Breast epithelium (tissue), 4 donors: ENCODE measurements at places on chromosomes 7 and 10. TPM values are rescaled to one million over a fixed set of nuclear protein-coding genes. Genes with fewer than 3 reads are reported as not detected.
A peak's percentile ranks its signal among the peaks of the same experiment; 100 is the strongest.

DNA sequence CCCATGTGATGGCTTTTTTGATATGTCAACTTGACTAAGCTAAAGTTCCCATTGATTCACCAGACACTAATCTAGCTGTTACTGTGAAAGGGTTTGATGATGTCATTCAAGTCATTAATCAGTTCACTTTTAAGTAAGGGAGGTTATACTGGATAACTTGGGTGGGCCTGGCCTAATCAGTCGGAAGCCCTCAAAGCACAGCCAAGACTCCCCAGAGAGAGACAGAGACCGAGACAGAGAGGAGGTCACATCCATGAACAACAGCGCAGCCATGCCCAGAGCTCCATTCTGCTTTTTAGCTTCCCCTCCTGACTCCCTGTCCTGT lies 103.4 kb downstream of the TRIL start:
- DNase-seq = no peak

The AKR1C4 gene
- total RNA-seq = not detected

GRCh38 chr7:37784015-37784414 lies 64.4 kb upstream of the NME8 start:
- no peak for DNase-seq

GRCh38 chr10:59711871-59712494 lies 2.3 kb upstream of the SLC16A9 start:
- DNase-seq = no peak

- no peak for DNase-seq
Measured at GRCh38 chr10:23358357-23358756, 13.8 kb upstream of the C10orf67 start.

GRCh38 chr7:37369906-37370305 lies 78.8 kb downstream of the ELMO1 start:
- DNase-seq = no peak

- no peak for DNase-seq
Measured at GRCh38 chr10:12969951-12970350, 31.6 kb downstream of the CCDC3 start.

The IFIT2 gene
- 3.5 TPM for total RNA-seq

DNA sequence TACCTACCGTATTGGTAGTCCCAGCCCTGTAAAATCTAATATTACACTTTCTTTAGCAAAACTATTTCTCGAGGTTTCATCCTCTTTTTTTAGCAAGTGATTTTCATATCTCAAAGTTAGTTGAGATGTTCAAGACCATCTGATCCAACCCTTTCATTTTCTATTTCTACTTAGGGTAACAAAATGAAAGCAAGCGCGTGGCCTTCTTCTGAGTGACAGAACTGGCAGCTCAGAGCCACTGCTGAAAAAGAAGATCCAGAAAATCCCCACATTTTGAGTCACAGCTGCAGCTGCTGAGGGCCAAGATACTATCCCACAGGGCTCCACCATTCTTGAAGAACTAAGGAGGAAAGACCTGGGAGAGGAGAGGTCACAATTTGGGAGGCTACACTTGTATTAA lies 24.8 kb upstream of the ZNF800 start:
- DNase-seq = no peak

DNA sequence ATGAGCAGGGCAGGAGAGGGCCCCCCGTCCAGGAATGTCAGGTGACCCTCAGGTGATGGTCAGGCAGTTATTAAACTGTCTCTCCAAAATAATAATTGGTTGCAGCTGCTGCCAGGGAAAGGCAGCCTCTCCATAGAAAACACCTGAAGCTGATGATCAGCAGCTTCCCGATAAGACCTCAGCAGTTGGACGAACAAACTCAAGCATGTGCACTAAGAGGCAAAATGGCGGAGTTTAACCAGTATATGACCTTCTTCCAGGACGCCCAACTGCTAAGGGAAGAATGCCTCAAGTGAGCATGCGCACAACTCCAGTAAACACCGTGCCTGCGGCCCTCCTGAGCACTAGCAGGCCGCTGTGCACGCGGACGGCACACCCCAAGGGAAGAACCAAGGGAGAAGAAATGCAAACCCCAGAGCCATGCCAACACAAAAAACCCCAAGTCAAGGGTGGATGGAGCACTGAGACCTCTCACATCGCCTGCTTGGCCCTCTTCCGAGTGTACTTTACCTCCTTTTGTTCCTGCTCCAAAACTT lies 38.9 kb upstream of the ADARB2 start:
- DNase-seq = no peak

The SLC35B4 gene
- 8.5 TPM for total RNA-seq

- no peak for DNase-seq
Measured at GRCh38 chr7:117041007-117041406, 87.7 kb downstream of the ST7 start.

DNA sequence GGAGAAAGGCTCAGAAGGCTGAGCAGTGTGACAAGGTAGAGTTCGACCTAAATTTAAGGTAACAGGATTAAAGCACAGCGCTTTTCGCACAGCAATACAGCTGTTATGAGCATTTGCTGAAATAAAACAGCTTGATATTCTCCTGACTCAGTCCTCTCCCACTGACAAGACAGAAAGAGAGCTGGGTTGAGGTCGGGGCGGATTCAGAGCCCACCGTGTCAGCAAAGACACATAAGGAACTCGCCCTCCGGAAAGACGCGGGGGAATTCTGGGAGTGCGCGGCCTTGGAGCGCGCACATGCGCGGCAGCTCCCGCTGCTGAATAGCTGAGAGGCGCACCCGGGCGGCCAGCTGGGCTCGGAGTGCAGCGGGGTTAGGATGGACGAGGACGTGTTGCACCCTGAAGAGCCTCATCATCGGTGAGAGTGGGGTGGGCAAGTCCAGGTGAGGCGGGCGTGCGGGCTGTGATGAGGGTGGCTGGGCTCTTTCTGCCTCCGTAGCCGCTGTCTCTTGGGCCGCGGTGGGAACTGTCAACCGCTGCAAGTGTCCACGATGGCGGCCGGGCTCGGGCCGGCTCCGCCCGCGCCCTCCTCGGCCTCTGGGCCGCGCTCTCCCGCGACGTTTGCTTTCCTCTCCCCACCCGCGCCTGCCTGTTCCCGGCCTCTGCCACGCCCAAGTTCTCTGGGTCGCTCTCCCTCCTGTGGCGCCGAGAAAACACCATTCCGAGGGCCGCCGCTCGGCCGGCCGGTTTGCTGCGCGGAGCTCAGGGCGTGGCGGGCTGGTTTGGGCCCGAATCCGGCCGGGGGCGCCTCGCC lies 120.6 kb downstream of the LYZL1 start:
- DNase-seq = peak; percentile 74

DNA sequence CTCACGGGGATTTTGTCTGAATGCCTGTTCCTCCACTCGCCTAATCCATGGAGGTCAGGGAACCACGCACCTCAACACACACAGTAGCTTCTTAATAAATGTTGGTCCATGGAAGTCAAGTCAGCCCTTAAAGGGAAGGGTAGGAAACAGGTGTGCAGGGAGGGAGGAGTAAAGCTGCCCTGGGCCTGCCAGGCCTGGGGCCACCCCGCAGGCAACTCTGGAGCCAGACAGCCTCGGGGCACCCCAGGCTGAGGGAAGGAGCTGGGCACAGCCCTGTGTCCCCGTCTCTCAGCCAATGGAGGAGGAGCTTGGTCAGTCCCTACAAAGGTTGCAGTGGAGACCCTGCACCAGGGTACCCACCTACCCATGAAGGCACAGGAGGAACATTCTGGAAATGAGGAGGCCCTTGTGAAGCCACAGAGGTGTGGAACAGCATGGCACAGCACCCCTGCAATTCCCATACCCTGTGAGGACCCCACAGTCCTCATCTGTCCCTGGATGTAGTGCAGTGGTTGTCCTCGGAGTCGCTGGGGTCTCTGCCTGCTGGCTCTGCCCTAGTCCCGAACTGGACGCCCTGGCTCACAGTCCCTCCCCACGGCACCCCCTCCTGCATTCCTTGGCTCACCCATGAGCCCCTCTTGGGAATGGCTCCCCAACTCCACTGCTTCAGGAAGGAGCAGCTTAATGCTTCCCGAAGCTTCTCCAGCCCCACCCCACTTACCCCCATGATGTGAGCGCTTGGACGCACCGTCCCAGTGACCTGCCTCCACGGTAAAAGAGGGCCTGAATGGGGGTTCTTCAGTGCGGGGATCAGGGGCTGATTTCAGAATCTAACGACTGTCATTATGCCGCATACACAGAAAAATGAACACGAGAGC lies 79.2 kb upstream of the INSIG1 start:
- no peak for DNase-seq

DNA sequence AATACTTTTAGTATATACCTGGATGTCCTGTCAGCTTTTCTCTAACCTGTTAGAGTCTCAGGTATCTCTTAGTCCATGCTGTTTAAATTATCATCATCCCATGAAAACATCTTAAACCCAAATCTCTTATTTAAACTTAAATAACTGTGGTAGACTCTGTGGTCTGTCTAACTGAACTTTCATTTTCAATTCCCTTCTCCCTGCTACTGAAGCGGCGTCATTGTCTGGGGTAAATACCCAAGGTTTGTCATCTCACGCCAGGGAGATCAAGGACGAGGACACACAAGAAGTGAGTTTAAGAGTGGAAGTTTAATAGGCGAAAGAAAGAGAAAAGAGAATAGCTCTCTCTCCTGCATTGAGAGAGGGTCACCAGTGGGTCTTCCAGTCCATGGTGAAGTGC lies 804.4 kb upstream of the CELF2 start:
- DNase-seq = no peak

- DNase-seq = peak; percentile 5
Measured at GRCh38 chr10:42941790-42942189, 135.1 kb upstream of the RET start.

The PKD2L1 gene
- total RNA-seq = not detected

The SHH gene
- not detected for total RNA-seq

DNA sequence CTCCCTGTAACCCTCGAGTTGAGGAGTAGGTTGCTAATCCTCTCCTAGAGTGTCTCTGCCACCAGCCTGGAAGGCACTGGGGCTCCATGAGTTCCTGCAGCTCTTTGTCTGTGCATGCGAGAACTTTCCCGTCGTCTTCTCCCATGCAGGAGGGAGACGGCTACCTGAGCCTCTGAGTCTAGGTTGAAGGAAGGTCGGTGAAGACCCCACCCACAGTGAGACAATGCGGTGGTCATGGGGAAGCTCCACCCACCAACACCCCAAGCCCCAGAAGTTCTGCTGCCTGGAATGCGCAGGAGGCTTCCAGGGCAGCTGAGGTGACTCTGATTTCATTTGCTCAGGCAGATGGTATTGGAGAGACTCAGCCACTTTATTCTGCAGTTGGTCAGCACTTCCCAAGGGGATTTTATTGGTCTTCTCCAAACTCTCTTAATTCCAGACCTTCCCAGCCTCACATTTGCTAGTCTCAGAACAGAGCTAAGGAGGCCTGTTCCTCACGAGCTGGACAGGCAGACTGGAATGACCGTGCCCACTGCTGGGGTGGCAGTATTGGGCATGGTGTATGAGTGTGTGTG lies 36.5 kb downstream of the PTPRE start:
- no peak for DNase-seq

DNA sequence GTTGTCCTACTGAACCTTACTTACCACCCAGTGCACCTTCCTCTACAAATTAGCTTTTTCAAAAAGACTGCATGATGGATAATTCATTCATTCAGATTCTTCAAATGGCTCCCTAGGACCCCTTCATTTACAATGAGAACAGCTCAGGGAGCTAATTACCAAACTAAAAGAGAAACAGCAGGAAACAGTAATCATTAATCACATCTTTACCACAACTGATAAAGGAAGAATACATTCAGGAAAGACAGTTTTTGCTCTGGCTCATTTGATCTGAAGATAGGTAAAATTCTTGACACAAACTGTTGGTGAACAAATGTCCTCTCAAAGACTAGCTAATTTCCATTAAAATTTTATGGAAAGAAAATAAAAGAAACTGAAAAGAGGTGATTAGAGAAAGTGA lies 1652.7 kb upstream of the LRRTM3 start:
- no peak for DNase-seq

The AQP1 gene
- 132 TPM for total RNA-seq

GRCh38 chr10:70890917-70891431 lies 2.6 kb upstream of the PCBD1 start:
- DNase-seq = no peak

DNA sequence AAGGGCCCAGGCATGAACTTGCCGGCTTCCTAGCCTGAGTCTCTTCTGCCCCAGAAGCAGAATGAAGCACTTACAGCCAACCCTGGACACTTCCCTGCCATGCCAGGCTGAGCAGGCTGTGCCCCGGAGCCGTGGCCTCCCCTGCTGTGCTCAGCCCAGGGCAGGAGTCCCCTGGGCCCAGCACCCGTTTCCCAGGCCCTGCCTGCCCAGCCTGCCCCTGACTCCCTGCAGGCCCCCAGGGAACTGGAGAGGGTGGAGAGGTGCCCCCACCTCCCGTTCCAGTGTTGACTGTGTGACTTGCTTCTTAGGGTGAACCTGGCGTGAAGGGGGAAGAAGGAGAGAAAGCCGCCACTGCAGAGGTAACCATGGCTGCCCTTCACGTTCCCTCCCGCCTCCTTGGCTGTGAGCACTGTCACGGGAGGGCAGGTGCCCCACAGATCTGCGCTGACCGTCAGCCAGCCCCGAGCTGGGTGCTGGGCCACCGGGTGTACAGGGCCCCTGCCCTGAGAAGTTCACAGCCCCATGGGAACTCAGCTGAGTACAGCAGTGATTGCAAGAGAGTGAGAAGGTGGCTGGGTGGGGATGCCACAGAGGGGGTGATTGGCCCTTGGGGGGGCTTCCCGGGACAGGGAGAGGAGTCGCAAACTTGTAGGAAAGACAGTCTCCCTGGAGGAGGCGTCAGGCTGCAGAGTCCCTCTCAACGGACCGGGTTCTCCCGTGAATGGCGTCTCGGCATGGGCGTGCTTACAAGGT lies 75.9 kb downstream of the MYL10 start:
- DNase-seq = peak; percentile 36

- DNase-seq = no peak
Measured at GRCh38 chr7:1123715-1124114, 35.8 kb downstream of the GPER1 start.

GRCh38 chr7:117698018-117698417 lies 175.2 kb downstream of the CTTNBP2 start:
- no peak for DNase-seq

The GPR85 gene
- total RNA-seq = 1.6 TPM

DNA sequence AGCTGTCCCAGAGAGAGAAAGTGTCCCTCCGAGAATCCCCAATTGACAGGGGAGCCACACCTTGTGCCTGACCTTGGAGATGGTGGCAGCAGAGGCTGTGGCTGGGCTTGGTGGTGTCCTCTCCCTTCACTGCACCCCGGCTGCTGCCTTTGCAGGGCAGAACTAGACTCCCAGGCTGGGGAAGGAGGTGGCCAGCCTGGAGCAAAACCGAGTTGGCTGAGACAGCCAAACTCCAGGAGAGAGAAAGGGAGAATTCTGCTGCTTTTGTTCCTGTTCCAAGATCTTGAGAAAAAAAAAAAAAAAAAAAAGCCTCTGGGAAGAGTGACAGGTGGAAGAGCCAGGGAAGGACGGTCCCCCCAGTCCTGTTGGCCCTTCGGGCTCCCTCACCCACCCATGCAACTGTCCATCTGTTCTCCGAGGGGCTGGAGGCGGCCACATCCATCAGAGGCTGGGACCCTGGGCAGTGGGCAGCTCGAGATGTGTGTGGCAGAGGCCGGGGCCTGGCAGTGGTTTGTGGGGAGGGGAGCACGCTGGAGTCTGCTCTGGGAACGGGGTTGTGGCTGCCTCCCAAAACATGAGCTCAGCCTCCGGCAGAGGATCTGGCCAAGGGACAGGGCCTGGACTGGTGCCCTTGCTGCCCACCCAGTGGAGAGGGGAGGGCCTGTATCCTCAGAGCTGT lies 35.5 kb downstream of the CLIP2 start:
- no peak for DNase-seq
